Naive B cell (primary cell): ENCODE measurements at places on chromosomes 2 and 18. TPM values are rescaled to one million over a fixed set of nuclear protein-coding genes. Genes with fewer than 3 reads are reported as not detected.

DNA sequence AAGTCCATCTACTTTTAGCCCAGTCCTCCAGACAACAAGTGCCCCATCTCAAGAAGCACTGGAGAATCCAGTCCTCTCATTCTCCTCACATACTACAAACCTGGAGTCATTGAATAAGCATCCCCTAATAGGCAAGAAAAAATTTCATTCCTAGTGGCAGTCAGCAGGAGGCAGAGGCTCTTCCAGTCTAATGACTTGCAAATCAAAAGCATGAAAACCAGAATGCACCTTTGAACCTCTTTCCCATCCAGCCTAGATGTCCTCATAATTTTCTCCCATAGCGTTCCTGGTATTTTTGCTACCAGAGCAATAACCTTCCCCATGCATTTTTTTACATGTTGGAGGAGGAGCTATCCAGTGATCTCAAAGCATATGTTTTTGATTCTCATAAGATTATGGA lies 252.6 kb downstream of the TTC32 start:
- H3K4me3 ChIP-seq = no peak overlapping the region
- DNase-seq = no peak
- no peaks in the 10 kb centered on the region for H3K27me3 ChIP-seq
- no peaks in the 10 kb centered on the region for H3K4me1 ChIP-seq
- H3K36me3 ChIP-seq = no peaks in the 10 kb centered on the region

Gene TNFAIP6
- not detected for polyA plus RNA-seq

- H3K27ac ChIP-seq = no peak overlapping the region
- H3K4me1 ChIP-seq = peaks cover 5% of the 10 kb centered on the region
- H3K36me3 ChIP-seq = no peaks in the 10 kb centered on the region
- peaks cover 68% of the 10 kb centered on the region for H3K27me3 ChIP-seq
Observed at GRCh38 chr2:235086481-235087184, 134.8 kb downstream of the SH3BP4 start.

Gene ARHGAP15
- polyA plus RNA-seq = 208 TPM

- no peak overlapping the region for H3K27ac ChIP-seq
- H3K27me3 ChIP-seq = no peaks in the 10 kb centered on the region
- no peak overlapping the region for H3K4me3 ChIP-seq
Observed at GRCh38 chr2:17245906-17246305, 272.3 kb downstream of the RAD51AP2 start.

- no peak overlapping the region for H3K27ac ChIP-seq
- no peak for DNase-seq
- peaks cover 9% of the 10 kb centered on the region for H3K27me3 ChIP-seq
- no peak overlapping the region for H3K4me3 ChIP-seq
- H3K36me3 ChIP-seq = peaks cover 14% of the 10 kb centered on the region
Observed at GRCh38 chr2:230821261-230821990, 43.3 kb upstream of the ITM2C start.

Gene CTNNA2
- polyA plus RNA-seq = not detected

Gene CFAP65
- polyA plus RNA-seq = not detected

GRCh38 chr2:178298785-178299212 lies 104.5 kb downstream of the OSBPL6 start:
- H3K27me3 ChIP-seq = peaks cover 4% of the 10 kb centered on the region
- DNase-seq = no peak
- H3K27ac ChIP-seq = no peak overlapping the region
- no peaks in the 10 kb centered on the region for H3K4me1 ChIP-seq
